Stimulated activated CD4-positive, alpha-beta T cell treated with anti-CD3 and anti-CD28 coated beads, Interleukin-15, amount 100 ng/mL, for 1 hour (primary cell): ENCODE measurements at places on chromosomes 7 and 10.

- no peak for DNase-seq
Observed at GRCh38 chr10:13823709-13824405, 237.1 kb downstream of the PRPF18 start.

GRCh38 chr10:81248886-81249285, 626.1 kb upstream of the NRG3 start:
- DNase-seq: no peak

DNA sequence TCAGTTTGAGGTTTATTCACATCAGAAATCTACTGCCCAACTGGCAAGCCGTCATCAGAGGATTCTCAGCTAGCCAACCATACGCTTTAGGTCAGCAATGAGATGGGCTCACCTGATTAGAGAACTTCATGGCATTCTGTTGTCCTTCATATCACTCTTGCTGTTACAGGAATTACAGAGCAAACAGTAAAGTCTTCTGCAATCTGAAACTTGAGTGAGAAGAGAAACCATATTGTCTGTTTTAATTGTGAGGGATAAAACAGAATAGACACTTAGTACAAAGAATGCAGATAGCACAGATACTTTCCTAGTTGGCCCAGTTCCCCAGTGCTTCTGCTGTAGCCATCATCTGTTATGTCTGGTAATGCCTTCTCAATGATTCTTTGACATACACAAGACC, 366.6 kb downstream of the EXOC4 start:
- no peak for DNase-seq

- no peak for DNase-seq
Observed at GRCh38 chr10:23194966-23195845, 3.1 kb downstream of the PTF1A start.

GRCh38 chr7:150950496-150951180, 27.5 kb downstream of the KCNH2 start:
- no peak for DNase-seq

DNA sequence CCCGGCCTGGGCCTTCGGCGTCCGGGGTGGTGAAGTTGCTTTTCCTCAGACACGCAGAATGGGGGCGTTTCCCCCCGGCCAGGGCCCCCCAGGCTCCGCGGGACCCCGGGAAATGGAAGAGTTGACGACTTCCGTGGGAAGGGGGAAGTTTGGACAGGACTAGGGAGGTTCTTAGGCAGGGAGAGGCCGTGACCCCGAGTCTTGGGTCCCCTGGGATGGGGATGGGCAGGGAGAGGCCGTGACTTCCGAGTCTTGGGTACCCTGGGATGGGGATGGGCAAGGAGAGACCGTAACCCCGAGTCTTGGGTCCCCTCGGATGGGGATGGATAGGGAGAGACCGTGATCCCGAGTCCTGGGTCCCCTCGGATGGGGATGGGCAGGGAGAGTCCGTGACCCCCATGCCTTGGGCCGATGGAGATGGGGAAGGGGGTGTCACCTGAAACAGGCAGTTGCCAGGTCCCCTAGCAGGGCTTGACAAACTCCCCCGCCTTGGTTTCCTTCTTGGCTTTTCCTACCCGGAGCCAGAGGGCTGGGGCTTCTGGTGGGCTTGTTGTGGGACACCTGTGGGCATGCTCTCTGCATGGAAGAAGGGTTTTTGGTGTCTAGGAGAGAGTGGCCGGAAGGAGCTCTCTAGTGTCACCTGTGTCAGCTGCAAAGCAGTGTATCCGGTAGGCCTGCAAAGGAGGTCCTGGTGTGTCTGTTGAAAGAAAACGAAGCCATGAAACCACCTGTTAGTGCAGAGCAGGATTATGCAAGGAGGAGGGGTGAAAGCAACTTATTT, 1.1 kb downstream of the TRRAP start:
- peak; percentile 27 for DNase-seq

- DNase-seq: no peak
Observed at GRCh38 chr7:20929199-20929598, 142.5 kb upstream of the SP8 start.

DNA sequence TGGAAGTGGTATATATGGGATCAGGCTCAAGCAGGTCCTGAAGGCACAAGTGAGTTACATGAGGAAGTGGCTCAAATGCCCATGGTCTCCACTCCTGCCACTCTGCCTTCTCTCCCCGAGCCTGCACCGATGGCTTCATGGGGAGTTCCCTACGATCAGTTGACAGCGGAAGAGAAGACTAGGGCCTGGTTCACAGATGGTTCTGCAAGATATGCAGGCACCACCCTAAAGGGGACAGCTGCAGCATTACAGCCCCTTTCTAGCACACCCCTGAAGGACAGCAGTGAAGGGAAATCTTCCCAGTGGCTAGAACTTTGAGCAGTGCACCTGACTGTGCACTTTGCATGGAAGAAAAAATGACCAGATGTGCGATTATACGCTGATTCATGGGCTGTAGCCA, 95.3 kb downstream of the HOXA1 start:
- no peak for DNase-seq

- no peak for DNase-seq
Observed at GRCh38 chr10:62248465-62248864, 20.2 kb downstream of the RTKN2 start.

- DNase-seq: no peak
Observed at GRCh38 chr10:88115968-88116367, 252.5 kb downstream of the PTEN start.

GRCh38 chr7:106813705-106814305, 51.3 kb upstream of the PIK3CG start:
- no peak for DNase-seq
